ENCODE measurements at places on chromosomes 1 and 21.

DNA sequence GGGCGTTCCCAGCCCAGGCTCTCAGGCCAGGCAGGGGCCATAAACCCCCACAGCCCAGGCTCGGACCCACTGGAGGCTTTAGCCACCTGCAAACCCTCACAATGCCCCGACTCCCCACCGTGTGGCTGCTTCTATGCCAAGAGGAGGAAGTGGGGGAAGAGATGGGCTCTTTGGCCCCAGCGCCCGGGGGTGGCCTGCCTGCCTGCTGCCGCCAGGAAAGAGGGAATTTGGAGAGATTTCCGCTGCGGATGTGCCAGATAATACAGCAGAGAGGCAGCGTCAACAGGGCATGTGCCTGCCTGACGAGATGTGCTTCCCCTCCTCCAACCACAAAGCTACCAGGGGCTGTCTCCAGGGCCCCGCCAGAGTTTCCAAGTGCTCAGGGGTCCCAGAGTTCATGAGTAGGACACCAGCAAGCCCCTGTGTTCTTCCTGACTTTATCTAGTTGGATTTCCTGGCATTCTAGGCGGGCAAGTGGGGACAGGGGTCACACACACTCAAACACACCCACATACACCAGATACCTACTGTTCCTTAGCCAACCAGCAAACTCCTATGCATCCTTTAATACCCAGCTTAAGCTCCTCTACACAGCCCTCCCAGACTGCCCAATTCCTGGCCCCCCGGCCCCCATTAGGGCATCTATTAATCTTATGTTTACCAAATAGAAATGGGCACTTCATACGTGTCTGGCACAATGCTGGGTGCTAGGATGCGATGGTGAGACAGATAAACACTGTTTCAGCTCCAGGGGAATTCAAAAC lies 14.1 kb downstream of the EPHA2 start:
- no peak for DNase-seq

- DNase-seq = no peak
Observed at GRCh38 chr1:42003433-42003832, 84.7 kb upstream of the HIVEP3 start.

- no peak for DNase-seq
Observed at GRCh38 chr1:159279773-159280172, 22.4 kb upstream of the FCER1A start.

DNA sequence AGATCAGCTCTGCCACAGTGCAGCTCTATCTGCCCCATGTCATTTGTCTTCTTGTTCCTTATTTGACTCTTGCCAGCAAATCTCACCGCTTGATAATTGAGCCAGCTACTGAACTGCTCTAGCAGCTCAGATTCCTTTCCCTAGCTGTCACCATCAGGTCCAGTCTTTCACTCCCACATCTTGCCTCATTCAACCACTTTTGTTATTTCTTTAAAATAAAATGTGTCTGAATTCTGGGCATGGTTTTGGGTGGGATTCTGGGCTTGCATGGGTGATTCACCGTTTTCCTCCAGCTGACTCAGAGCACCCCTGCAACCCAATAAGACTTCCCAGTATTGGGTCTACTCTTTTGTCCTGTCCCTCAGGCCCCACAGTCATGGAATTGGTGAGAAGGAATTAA lies 215.7 kb downstream of the DSCAM start:
- no peak for DNase-seq

- DNase-seq = no peak
Observed at GRCh38 chr1:184472136-184472535, 85.3 kb downstream of the C1orf21 start.

GRCh38 chr1:235415008-235415904 lies 48.0 kb downstream of the TBCE start:
- peak; percentile 50 for DNase-seq

- DNase-seq = no peak
Observed at GRCh38 chr1:229229137-229229720, 41.7 kb upstream of the RAB4A start.

DNA sequence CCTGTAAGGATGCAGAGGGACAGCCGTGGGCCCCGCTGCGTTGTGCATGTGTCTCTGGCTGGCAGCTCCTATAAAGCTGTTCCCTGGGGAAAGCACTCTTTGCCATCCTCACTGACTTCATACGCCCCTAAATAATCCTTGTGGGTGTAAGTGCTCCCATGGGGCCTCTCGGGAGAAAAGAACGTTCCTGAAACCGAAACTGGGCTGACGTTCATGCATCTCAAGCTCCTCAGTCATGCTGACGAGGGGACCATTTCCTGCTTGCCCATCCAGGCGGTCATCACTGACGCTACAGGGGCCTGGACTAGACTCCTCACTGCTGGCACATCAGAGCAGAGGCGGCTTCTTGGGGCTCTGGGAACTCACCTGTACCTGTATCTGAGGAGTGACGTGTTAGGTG lies 73.1 kb upstream of the USP24 start:
- DNase-seq = no peak

DNA sequence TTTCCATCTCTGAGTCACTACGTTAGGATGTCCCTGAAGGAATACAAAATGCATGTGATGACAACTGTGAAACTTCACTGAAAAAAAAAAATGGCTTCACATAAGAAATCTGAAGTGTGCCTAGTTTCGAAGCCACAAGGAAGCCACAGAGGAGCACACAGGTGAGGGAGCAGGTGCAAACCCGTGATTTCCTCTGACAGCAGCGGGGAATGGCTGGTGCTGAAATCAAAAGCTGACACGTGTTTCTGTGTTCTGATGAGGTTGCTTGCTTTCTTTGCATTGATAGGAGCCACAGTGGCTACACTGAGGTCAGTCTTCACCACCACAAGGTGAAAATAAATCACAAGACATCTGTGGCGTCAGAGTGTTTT lies 105.7 kb upstream of the TLR5 start:
- DNase-seq = peak; percentile 42

DNA sequence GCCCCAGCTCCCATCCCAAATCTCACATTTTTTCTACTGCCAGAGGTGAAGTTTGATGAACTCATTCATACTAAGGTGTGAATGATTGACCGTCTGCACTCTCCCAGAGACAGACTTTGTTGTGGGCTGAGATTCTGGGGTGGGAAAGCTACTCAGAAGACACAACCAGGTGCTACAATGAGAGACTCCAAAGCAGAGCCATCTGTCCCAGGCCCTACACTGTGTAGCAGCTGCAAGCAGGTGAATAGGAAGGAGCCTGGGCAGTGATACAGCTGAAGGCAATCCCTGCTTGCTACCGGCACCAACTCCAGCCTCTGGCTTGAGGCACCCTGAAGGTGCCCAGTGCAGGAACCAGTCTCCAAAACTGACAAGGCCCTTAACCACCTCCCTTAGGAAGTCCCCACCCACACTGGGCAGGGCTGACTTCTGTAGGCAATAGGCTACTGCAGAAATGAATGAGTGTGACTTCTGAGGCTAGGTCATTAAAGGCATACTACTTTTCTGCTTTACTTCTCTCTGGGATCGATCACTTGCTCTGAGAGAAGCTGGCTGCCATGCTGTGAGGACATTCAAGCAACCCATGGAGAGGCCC lies 79.7 kb upstream of the RUNX3 start:
- no peak for DNase-seq

- no peak for DNase-seq
Observed at GRCh38 chr1:13756557-13757315, 56.7 kb downstream of the PRDM2 start.

GRCh38 chr1:51058858-51059257 lies 43.2 kb upstream of the C1orf185 start:
- peak; percentile 2 for DNase-seq

GRCh38 chr21:45280969-45281368 lies 6.7 kb downstream of the POFUT2 start:
- no peak for DNase-seq

DNA sequence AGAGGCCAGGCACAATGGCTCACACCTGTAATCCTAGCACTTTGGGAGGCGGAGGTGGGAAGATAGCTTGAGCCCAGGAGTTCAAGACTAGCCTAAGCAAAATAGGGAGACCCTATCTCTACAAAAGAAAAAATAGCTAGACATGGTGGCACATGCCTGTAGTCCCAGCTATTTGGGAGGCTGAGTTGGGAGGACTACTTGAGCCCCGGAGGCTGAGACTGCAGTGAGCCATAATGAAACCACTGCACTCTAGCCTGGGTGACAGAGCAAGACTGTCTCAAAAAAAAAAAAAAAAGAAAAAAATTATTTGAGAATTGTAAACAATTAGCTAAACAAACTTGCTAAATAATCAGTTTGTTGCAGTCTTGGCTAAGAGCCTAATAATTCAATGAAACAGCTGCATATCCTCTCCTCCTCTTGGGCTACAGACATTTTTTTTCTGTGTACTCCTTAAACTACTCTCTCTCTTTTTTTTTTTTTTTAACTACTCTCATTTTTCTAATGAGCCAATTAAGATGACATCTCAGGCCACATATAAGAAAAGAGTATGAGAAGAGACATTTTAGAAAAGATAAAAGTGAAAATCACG lies 10.5 kb upstream of the DNAJB4 start:
- no peak for DNase-seq

DNA sequence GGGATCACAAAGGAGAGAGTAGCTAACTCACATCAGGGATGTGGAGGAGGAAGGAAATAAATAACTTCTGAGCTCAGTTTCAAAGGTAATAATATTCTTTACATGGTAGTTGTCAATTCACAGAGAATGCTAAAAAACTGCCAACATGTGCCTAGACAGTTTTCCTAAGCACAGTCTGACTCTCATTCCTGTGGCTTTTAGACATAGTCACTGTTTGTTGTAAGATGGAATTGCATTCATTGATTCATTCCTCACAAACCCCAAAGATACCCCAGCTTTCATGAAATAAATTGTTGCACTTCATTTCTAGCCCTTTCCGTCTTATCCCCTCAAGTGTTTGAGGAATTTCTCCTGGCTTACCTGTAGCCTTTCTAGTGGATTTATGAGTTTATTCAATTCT lies 263.9 kb downstream of the NTNG1 start:
- DNase-seq = no peak

GRCh38 chr1:208606959-208607358 lies 362.8 kb upstream of the PLXNA2 start:
- no peak for DNase-seq

- no peak for DNase-seq
Observed at GRCh38 chr1:215777370-215777925, 210.3 kb downstream of the KCTD3 start.

GRCh38 chr1:88647249-88647645 lies 36.8 kb upstream of the PKN2 start:
- DNase-seq = no peak

- DNase-seq = no peak
Observed at GRCh38 chr1:84643183-84643582, 47.1 kb downstream of the SSX2IP start.

DNA sequence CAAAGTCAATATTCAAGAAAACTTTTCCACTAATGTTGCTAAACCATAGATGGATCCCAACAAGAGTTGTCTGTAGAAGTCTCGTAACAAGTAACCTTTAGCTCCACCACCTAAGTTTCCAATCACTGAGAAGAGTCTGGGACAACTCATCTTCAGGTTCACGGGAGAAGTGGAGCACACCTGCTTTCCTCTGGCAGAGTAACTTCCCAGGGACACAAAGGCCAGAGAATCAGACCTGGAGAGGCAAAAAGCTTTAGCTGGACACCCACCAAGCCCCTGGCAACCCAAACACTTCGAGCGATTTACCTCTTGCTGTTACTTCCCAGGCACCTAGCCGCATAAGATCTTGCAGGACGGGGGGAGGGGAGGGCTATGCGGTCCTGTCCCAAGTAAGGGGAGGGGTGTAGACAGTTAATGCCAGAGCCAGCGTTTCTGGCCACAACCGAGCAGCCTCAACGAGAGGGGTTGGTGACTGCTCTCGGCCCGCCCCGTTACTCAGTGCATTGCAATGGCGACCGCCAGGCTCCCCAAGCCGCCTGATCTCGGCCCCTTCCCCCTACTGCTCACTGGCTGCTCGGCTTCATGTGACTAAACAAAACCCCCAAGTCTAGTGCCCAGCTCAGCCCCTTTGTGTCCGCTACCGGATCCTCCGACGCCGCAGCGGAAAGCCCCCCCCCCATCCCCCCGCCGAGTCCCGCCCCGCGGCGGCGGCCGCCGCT lies 709 bp downstream of the ZNF644 start:
- peak; percentile 59 for DNase-seq

DNA sequence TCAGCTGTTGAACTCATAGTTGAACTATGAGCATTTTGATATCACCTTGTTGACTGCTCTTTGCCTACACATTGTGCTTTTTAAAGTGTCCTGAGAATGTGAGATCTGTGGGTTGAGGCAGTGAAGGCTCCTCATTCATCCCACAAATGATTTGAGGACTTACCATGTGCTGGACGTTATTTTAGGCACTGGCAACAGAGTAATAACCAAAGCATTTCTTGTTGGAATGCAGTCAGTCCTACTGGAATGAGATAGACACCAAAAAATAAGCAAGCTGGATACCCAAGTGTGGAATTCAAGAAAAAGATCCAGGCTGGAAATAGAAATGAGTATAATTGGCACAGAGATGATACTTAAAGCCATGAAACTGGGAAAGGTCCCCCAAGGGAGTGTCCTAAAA lies 73.4 kb downstream of the ZP4 start:
- no peak for DNase-seq

DNA sequence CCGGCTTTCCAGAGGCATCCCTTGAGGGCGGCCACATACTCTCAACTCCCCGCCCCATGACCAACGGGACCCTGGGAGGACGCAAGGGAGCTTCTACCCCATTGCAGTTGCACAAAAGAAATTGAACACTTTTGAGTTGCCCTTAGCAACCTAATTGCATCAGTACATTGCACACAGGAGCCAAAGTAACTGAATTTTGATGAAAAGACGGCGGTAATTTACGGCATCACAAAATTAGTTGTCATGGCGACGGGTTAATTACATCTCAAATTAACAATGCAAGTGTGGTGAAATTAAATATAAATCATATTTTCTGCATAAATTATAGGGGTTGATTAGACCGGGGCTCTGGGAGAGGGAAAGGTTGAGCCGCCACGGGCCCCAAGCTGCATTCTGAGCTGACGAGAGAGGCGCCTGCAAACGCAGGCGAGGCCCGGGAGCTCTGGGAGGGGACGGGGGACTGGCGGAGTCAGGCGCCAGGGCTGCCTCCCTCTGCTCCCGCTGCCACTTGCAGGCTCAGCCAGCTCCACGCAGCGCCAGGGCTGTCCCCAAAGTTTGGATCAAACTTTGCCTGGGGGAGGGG lies 61.4 kb downstream of the CASZ1 start:
- no peak for DNase-seq

- DNase-seq = peak; percentile 8
Observed at GRCh38 chr1:66503841-66504470, 30.0 kb upstream of the SGIP1 start.

DNA sequence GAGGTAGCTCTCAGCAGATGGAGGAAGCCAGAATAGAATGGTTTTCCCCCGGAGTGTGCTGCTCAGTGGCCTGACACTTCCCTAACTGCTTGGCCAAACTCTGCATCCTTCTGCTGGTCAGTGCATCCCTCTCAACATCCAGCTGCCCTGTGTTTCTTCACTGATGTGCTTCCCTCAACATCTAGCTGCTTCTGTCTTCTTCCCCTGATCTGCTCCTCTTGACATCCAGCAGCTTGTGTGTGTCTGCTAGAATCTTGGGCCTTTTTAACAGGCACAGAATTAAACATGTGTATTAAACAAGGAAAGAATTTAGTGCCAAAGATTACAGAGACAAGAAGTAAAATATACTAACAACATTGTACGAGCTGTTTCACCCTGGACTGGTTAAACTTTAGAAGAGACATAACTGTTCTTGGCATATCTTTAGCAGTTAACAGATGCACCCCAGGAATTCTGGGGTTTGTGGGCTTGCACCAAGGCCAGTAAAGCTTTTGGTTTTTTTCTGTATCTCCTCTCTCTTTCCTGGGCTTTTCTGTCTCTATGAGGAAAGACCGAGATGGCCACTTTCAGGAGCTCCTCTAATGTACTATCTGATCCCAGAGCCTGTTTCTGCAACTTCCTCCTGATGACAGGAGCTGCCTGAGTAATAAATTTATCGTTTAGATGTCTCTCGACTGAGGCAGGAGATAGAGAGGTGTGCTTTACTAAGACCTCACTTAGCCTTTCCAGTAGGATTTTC lies 34.8 kb upstream of the HSD3B1 start:
- no peak for DNase-seq

Data from effector memory CD8-positive, alpha-beta T cell (primary cell).